RCC 7860 (cell line): ENCODE measurements at places on chromosomes 5 and 9.

- no peak for DNase-seq
Measured at GRCh38 chr5:128539038-128539429, 989 bp upstream of the FBN2 start.

DNA sequence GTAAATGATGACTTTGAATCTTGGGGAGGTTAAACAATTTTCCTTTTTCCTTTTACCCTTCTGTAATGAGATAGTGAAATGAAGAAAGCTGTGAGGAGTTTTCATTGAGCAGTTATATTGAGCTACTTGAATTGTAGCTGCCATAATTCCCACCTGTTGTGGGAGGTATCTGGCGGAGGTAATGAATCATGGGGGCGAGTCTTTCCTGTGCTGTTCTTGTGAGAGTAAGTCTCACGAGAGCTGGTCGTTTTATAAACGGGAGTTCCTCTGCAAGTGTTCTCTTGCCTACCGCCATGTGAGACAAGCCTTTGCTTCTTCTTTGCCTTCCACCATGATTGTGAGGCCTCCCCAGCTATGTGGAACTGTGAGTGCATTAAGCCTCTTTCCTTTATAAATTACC is 258.4 kb downstream of the FER start:
- DNase-seq = no peak

- DNase-seq = no peak
Measured at GRCh38 chr5:172370237-172370640, 84.1 kb downstream of the SH3PXD2B start.

DNA sequence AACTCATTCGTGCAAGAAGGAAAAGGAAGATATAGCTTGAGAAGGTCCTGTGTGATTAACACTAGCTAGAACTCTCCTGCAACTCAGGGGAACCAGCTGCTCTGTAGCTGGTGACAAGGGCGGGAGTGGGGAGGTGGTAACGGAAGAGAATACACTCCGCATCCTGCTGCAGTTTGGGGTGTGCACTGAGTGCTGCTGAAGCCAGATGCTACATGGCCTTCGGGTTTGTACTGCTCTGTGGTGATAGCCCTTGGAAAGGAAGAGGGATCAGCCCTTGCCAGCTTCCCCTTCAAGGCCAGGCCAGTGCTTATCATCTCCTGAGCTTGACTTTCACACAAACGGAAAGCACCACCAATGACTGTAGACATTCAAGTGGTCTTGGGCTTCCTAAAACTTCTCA is 34.3 kb downstream of the FRMD3 start:
- DNase-seq = no peak

DNA sequence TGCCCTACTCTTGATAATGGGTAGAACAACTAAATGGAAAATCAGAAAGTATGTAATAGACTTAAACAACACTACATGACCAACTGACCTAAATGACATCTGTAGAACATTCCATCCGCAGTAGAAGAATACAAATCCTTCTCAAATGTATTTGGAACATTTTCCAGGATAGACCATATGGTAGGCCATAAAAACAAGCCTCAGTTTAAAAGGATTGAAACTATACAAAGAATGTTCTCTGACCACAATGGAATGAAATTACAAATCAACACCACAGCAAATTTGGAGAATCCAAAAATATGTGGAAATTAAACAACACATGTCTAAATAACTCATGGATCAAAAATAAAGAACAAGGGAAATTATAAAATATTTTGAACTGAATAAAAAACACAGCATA is 189.2 kb downstream of the NDUFS4 start:
- DNase-seq = no peak

DNA sequence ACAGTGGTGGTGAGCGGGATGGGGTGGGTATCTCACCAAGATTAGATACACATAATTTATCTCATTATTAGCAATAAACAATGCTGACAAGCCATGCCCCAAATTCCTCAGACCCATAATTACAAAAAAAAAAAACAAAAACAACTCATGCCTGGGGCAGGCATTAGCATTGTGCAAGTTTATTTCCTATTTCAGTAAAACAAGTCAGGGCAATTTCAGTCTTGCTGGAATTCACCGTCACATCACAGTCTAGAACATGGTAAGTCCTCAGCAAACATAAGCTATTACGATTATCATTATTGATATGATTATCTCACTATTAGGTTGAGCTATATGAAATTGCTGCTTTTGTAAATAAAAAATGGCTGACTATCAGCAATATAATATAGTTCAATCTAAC is 57.5 kb upstream of the GNAQ start:
- no peak for DNase-seq

- DNase-seq = no peak
Measured at GRCh38 chr5:32572778-32573480, 12.4 kb upstream of the SUB1 start.

DNA sequence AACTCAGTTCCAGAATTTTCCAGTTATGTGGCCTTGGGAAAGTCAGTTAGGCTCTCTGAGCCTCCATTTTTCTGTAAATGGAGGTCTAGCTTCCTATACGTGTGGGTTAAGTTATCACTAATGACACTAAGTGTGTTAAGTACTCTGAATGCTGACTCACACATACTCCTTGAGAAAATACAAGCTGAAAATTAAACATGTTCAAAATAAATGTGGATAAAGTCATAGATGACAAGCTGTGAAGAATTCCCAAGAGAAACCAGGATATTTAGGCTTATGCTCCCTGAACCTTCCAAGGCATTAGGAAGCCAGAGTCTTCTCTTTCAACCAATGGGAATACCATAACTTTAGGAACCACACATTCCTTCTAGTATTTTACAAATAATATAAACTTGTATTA is 58.1 kb downstream of the ABCA1 start:
- DNase-seq = no peak

GRCh38 chr9:129493002-129493705 is 127.7 kb downstream of the C9orf50 start:
- DNase-seq = no peak
